ENCODE measurements at places on chromosomes 5 and 9.
A peak's percentile ranks its signal among the peaks of the same experiment; 100 is the strongest.

DNA sequence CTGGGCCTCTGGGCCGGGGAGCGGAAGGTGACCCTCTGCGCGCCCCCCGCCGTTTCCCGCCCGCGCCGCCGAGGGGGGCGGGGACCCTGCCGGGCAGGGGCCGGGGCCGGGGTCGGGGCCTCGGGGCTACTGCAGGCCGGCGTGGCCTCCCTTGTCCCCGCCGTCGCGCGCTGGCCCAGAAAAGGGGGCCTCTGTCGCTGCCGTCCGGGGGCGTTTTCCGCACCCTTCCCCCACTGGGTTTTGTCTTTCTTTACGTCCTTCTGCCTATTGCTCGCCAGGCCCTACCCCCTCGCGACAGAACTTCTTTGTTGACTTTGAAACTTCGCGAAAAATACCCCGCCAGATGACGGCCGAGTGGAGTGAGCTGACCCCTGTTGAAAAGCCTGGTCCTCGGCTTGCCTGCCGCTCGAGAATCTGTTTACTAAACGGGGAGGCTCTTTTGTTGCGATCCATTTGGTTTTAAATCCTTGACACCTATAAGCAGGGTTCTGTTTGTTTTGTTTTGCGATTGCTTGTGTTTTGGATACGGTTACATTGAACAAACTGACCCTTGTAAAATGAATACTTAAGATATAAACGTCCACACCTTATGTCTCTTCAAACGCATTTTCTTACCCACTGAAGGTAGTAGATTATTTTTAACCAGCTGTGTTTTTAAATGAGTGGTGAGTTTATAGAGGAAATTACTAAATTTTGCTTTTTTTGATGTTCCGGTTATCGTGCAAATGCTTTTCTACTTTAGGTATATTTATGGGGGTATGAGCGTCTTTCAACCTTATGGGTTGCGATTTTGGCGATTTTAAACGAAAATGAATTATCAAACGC, 765 bp downstream of the MARCHF6 start:
- no peak for DNase-seq

- no peak for DNase-seq
Measured at GRCh38 chr5:61619777-61620518, 287.9 kb downstream of the ZSWIM6 start.

DNA sequence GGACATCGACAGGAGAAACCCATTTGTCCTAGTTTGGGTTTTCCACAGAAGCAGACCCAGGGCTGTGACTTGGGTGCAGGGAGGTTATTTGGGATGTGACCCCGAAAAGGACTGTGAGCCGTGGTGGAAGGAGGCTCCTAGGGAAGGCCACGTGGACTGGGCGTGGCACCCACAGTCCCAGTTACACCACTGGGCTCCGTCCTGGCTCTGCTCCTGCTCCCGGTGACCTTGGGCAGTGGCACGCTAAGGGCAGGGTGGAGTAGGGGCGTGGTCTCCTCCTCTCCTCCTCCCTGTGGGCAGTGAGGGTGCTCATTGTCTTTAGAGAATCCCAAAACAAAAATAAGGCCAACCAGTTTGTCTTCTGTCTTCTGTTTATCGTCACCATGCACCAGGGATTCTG, 190.1 kb downstream of the GADD45G start:
- no peak for DNase-seq

GRCh38 chr5:59591162-59591561, 302.4 kb downstream of the PDE4D start:
- peak; percentile 50 for DNase-seq

DNA sequence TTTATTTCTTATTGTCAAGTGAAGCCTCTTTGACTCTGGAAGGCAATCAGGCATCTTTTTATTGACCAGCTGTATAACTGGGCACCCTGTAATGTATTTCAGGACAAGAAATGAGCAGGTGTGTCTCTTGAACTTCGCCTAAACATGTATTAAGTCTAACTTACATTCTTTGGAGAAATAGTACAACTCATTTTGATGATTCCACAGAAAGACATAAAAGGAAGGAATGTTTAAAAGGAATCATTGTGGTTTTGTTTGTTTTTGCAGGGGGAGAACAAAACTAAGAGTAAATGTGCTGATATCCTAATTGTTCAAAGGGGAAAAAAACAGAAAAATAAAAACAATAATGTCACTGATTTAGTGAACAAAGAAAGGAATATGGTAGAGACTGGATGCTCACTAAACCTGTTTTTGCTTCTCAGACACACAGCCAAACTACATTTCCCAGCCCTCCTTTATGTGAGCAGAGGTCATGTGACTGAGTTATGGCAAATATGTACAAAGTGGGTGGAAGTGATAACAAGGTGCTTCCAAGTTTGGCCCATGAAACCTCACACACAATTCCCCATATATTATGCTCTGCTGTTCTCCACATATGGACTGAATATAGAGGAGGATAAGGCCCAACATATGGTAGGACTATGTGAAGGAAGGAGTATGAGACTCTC, 150.6 kb upstream of the ACOT12 start:
- DNase-seq: no peak

- DNase-seq: peak; percentile 48
Measured at GRCh38 chr9:132241840-132242620, 80.2 kb downstream of the NTNG2 start.

DNA sequence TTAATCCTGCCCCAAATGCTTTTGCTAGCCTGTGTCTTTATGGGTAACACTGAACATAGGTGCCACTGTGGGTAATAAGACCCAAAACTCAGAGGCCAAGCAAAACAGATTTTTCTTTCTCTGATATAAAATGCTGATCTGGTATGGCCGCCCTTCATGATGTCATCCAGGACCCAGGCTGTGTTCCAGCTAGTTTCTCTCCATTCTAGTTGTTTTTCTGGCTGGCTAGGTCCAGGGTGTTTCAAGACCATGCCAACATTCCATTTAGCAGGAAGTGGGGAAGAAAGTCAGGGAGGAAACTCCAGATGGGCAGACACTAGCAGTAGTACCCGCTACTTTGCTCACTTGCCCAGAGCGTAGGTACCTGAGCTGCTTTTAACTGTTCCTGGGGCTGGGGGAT, 183.9 kb upstream of the OTULINL start:
- DNase-seq: no peak

GRCh38 chr5:135822959-135823358, 11.5 kb upstream of the SLC25A48 start:
- no peak for DNase-seq

DNA sequence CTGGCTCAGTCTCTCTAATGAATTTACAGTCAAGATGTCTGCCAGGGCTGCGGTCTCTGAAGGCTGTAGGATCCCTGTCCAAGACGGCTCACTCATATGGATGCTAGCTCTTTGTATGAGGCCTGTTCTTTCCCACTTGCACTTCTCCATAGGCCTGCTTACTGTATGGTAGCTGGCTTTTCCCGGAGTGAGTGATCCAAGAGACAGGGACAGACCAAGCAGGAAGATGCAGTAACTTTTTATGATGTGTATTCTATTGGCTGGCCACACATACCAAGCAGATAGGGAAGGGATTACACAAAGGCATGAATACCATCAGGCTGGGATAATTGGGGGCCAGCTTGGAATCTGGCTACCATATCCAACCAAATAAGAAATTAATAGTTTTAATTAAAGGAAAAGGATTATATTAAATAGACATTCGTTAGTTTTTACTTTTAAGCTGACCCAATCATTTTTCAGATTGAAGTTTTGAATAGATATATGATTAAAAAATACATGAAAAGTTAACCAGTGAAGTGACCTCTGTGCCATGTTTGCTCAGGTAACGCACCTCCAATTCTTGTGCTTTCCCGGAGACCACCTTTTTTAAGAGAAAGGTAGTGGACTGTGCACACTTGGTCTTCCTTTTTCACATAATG, 20.6 kb downstream of the NSD1 start:
- no peak for DNase-seq

- DNase-seq: no peak
Measured at GRCh38 chr5:152393441-152393840, 11.6 kb downstream of the NMUR2 start.

- DNase-seq: no peak
Measured at GRCh38 chr5:133356984-133357421, 255.3 kb downstream of the FSTL4 start.

DNA sequence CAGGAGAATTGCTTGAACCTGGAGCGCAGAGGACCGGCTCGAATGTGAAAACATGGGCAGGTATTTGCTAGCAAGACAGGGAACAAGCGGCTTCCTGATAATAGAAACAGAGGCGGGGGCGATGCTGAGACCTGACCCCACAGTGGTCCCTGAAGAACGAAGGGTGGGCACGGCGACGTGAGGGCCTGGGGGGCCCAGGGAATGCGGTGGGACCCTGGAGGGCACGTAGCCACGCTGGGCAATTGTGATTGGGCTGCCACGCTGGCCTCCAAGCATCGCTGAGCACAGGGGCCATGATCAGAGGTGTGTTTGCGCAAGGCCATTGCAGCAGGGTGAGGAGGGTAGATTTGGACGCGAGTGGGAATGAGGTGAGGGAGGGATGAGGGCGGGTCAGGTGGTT, 30.7 kb downstream of the MED10 start:
- DNase-seq: no peak

DNA sequence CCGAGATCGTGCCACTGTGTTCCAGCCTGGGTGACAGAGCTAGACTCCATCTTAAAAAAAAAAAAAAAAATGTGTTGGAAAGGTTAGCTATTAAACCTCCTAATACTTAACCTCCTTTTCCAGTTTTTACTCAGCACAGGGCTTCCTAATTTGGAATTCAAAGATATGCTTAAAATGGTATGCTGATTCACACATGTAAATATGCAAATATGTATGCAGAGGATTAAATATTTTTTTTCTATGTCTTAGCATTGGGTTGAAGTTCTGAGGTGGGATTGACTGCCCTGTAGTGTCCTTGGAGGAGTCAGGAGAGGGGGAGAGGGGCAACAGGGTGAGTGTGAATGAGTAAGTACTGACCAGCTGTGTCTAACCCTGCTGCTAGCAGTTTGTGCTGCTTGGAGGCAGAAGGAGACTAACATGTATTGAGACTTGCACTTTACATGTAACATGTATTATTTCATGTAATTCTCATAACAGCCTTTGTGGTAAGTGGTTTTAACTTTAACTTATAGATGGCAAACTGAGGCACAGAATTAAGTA, 63.2 kb downstream of the SLC44A1 start:
- DNase-seq: no peak

DNA sequence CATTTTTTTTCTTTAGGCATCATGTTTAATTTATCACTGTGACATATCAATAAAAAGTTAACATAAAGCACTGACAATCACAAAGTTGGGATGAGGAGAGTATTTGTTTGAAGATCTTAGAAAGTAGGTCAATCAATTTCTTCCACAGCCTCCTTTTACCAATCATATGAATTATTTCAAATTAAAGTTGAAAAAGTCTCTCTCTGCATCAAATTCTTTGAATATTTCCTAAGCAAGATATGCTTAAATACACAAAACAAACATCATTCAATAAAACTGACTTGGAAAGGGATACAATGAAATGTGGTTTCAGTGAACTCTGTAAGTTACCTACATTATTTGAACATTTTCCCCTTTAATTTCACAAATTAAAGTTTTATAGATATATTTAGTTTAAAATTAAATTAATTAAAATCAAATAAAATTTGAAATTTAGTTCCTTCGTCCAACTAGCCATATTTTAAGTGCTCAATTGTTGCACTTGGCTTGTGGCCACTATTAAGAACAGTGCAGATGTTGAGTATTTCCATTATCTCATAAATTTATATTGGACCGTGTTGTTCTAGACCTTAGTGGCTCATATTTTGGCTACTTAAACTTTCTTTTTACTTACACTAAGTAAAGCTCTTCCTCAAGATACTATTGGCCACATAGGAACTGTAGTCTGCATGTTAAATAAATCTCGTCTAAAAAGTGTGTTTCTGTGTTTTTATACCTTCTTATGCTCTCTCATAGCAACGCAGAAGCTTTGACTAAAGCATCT, 949.7 kb upstream of the NUDT12 start:
- no peak for DNase-seq
